ENCODE measurements at places on chromosomes 11 and 22. TPM values are rescaled to one million over a fixed set of nuclear protein-coding genes. Genes with fewer than 3 reads are reported as not detected.

- H3K27ac ChIP-seq, result no peak overlapping the region
- no peak overlapping the region for H3K4me3 ChIP-seq
- no peaks in the 10 kb centered on the region for H3K4me1 ChIP-seq
- no peaks in the 10 kb centered on the region for H3K27me3 ChIP-seq
Measured at GRCh38 chr11:69365558-69365957, 71.6 kb downstream of the MYEOV start.

DNA sequence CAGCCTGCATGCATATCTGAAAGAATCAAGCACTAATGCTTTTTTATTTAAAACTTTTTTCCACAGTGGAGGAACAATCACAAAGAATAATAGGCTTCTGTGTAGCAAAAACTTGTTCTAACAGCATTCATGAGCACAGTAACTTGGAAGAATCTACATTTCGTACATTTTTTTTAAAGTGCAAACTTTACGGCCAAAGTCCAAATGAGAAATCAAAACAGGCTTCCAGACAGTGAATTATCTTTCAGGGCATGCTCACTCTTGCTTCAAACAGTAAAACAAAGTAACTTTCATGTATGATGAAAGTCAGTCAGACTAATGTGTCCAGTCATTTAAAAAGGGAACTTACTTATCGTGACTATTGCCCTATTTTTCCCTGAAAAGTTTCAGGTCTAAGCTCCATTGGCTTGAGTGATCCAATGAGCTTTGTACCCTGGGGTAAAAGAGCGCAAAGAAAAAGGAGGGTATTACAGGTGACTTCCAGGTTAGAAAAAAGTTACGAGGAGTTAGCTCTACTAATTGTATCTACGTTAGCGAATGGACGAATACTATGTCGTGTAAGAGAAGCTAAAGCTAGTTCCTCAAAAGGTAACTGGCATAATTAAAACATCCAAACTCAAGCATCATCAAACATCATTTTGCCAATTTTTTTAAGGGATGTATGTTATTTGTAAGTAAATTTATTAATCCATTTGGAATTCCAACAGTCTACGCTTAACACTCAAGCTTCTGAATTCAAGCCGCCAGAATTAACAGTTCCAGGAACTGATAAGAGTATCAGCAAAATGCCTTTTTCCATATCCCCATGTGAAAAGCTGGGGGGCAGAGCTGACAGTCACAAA is 1.7 kb downstream of the PICALM start:
- no peaks in the 10 kb centered on the region for H3K36me3 ChIP-seq
- no peaks in the 10 kb centered on the region for H3K27me3 ChIP-seq
- H3K27ac ChIP-seq, result peak overlapping the region; percentile 95

The TTC28 gene
- 94.2 TPM for total RNA-seq

DNA sequence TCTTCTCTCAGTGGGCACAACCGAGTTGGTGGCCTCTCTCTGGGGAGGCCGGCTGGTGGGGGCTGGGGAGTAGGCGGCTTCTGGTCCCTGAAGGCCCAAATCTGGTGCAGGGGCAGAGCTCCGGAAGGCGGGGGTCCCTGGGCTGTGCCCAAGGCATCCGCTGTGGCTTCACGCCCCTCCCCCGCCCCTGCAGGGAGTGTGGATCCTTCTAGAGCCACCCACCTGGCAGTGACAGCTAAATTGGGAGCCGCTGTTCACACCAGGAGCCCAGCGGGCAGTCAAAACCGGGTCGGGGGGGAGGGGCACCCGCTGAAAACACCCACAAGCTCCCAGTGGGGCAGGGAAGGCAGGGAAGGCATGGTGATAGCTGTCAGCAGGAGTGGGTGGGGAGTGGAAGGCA is 4.6 kb upstream of the RTN4R start:
- DNase-seq, result no peak
- no peak overlapping the region for H3K4me3 ChIP-seq
- H3K27ac ChIP-seq, result no peak overlapping the region
- peaks cover 5% of the 10 kb centered on the region for H3K4me1 ChIP-seq
- H3K27me3 ChIP-seq, result no peaks in the 10 kb centered on the region
- no peaks in the 10 kb centered on the region for H3K36me3 ChIP-seq

Data from thoracic aorta (tissue), 2 donors.